ENCODE measurements at places on chromosomes 2 and 18.
A peak's percentile ranks its signal among the peaks of the same experiment; 100 is the strongest.

DNA sequence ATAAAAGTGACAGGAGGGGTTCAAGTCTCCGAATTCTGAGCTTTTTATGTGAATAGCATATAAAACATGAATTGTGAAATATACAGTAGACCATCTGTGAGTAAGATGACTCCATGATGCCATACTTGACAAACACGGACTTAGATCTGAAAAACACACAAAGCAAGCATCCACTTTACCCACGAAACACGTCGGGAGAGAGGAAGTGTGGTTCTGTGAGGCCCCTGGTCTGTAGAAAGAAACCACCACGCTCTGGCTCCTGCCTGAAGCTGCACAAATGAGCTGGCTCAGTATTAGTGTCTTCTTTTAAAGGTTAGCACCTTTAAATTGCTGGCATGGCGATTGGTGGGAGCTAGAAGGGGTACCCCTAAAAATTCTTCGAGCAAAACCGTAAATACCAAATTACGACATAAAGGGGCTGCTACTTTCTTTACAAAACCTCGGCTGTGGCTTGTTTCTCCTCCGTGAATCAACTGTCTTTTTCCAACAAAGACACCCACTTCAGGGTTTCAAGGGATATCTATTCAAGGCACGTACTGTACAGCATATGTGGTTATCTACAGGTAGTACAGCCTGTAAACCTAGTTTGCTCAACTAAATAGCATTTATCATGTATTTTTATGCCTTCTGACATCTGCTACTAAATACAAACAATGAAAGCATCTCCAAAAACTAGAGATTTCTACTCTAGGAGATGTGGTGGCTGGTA lies 70.9 kb downstream of the AFF3 start:
- no peak for DNase-seq

- peak; percentile 6 for DNase-seq
Measured at GRCh38 chr2:185782223-185782769, 43.7 kb downstream of the FSIP2 start.

DNA sequence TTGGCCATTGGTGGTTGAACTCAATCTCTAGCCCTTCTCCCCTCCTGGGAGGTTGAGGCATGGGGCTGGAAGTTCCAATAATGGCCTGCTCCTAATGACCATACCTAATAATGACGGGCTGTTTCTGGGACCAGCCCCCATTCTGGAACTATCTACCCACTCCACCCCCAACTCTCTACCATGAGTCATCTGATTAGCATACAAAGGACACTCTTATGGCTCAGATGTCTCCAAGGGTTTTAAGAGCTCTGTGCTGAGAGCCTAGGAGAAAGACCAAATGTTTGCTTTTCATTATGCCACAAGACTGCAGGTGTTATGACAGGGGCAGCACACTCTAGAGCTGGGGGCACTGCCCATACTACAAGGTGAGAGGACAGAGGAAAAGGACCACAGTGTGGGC lies 137.0 kb upstream of the NCKAP5 start:
- DNase-seq, result no peak

DNA sequence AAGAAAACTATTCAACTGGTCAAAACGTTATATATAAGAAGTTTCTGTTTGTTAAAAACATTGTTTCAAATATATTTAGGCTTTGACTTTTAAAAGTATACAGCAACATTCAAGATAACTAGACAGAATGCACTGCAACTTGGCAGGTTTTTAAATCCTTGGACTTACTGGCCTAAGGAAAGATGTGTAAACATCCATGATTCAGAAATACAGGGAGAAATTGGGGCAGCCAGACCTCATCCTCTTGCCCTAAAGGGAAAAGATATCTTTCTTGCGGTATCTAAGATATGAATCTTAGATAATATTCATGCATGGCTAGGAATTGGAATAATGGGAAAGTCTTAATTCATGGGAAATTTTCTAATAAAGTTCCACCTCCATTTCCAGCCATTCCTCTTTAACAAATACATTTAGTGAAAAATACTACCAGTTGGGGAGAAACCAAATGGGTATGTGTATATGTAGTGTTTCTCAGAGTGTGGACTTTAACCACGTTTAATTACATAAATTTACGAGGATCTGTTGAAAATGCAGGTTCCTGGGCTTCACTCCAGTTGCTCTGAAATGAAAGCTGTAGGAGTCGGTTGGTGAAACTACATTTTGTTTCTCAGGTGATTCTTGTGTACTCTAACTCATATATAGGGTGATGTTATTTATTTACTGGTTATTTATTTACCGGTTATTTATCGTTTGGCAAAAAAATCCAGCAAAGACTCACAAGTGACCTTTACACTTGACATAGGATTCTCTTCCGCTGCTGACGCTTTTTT lies 587 bp upstream of the TANK start:
- no peak for DNase-seq

- DNase-seq, result no peak
Measured at GRCh38 chr2:163252199-163252598, 413.6 kb upstream of the KCNH7 start.

DNA sequence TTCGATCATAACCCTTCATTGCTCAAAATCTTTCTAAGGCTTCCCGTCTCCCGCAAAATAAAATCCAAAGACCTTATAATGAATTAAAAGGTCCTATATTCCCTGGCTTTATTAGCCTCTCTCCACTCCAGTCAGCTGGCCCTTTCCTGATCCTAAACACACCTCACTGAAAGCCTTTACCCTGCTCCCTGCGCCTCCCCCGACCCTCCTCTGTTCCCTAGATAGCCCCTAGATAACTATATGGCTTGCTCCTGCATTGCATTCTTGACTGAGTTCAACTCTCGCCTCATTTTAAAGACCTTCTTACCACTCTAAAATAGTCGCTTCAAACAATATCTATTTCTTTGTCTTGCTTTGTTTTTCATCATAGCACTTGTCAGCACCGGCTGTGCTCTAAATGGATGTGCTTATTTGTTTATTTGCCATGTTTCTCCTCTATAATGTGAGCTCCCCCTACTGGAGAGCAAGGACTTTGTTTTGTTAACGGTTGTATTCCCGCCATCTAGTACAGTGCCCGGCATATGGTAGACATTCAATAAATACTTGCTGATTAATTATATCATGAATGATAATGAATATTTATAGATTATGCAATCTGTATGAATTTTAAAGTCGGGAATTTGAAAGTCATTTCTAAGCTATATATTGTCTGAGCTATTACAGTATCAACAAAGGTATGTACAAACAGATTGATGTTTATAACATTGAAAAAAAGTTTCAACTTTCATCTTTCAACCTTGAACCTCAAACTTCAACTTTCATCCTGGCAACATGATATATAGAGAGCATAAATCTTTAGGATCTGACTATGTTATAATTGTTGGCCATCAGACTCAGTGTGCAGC lies 32.4 kb upstream of the VIT start:
- peak; percentile 17 for DNase-seq

GRCh38 chr18:45456090-45457021 lies 158.9 kb upstream of the SLC14A2 start:
- DNase-seq, result no peak

DNA sequence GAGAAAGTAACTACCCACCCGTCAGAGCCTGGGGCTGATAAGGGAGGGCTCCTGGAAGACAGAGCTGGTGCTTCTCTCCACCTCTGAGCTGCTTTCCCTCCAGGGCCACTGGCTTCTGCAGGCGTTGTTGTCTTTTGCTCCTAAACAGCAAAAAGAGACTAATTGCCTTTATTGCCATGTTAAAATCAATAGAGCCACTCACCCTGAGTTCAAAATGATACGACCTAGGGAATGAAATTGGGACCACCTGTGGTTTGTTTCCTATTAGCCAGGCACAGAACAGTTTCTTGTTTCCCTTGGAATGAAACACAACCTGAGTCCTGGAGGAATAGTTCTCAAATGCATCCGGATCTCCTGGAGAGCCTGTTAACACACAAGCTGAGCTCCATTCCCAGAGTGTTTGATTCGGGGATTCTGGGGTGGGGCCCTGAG lies 45.8 kb downstream of the TCF7L1 start:
- no peak for DNase-seq
